ENCODE measurements at places on chromosomes 12 and 14. TPM values are rescaled to one million over a fixed set of nuclear protein-coding genes. Genes with fewer than 3 reads are reported as not detected.

Gene KCNK10
- not detected for total RNA-seq

Gene MLEC
- total RNA-seq, result 265 TPM

Gene REP15
- 5.0 TPM for total RNA-seq

Gene PMEL
- not detected for total RNA-seq

Gene GPR65
- total RNA-seq, result under 0.01 TPM

Gene LPAR5
- not detected for total RNA-seq

Gene SLC2A13
- total RNA-seq, result 16.2 TPM

Gene TMTC1
- total RNA-seq, result 8.9 TPM

Gene TAS2R7
- not detected for total RNA-seq

Gene MTERF2
- total RNA-seq, result 3.9 TPM

Gene MON2
- total RNA-seq, result 75.6 TPM

Gene ZDHHC17
- 43.0 TPM for total RNA-seq

Gene GNG2
- total RNA-seq, result 37.1 TPM

Gene SCNN1A
- total RNA-seq, result 0.30 TPM

Gene TRHDE
- total RNA-seq, result 78.4 TPM

Gene NOVA1
- total RNA-seq, result under 0.01 TPM

Gene NELL2
- total RNA-seq, result not detected

Gene GALNT8
- not detected for total RNA-seq

Gene GAS2L3
- 18.4 TPM for total RNA-seq

Gene GYS2
- not detected for total RNA-seq

Gene MSI1
- total RNA-seq, result not detected

Gene PLA2G1B
- total RNA-seq, result not detected

Data from smooth muscle cell of the umbilical artery (primary cell).